Uterus (tissue), 4 donors: ENCODE measurements at places on chromosomes 5 and 9. TPM values are rescaled to one million over a fixed set of nuclear protein-coding genes. Genes with fewer than 3 reads are reported as not detected.

ALDOB gene
- not detected for total RNA-seq

DNA sequence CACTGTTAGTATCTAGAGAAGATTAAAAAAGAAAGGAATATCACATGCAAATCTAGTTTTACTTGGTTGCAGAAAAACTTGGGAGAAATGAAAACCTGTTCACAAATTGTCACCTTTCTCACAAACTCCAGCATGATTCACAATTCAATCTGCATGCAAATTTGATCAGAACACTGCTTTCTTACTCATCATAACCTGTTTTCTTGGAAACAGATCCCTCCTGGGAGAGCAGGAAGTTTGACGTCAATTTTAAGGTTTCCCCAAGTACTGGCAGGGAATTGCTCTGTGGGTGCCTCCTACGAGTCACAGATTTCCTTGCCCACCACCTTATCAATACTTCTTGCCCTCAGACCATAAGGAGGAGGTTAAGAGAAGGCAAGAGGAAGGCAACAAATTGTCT, 30.2 kb upstream of the HTR4 start:
- H3K4me3 ChIP-seq = no peak overlapping the region
- DNase-seq = no peak
- H3K36me3 ChIP-seq = no peaks in the 10 kb centered on the region
- H3K27ac ChIP-seq = no peak overlapping the region

TEX48 gene
- total RNA-seq = not detected

PAEP gene
- total RNA-seq = not detected

GLRA1 gene
- total RNA-seq = not detected

DNA sequence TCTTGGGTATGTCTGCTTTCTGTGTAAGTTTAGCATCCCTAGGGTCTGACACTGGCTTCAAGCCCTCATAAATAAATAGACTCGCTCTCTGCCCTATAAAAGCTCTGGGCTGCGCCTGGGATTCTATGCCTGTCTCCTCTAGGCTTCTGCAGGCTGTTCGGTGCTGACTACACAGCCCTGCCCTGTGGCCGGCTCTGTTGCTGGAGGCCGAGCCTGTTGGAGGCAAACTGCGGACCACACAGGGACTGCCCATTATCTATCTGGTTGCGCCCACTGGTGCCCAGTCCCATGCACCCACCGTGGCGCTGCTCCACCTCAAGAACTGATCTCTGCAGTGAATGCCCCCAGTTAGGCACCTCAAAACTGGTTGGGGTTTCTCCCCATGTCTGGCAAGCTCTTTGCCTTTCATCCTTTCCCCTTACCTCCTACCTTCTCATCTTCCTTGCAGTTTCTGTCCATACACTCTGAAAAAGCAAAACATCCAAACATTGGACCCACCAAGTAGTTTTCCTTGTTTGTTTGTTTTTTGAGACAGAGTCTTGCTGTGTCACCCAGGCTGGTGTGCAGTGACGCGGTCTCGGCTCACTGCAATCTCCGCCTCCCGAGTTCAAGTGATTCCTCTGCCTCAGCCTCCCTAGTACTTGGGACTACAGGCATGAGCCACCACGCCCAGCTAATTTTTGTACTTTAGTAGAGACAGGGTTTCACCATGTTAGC, 207.2 kb downstream of the ERCC6L2 start:
- no peaks in the 10 kb centered on the region for H3K27me3 ChIP-seq
- H3K4me1 ChIP-seq = no peaks in the 10 kb centered on the region
- H3K4me3 ChIP-seq = no peak overlapping the region
- no peak overlapping the region for H3K27ac ChIP-seq
- DNase-seq = no peak
- no peaks in the 10 kb centered on the region for H3K36me3 ChIP-seq

DNA sequence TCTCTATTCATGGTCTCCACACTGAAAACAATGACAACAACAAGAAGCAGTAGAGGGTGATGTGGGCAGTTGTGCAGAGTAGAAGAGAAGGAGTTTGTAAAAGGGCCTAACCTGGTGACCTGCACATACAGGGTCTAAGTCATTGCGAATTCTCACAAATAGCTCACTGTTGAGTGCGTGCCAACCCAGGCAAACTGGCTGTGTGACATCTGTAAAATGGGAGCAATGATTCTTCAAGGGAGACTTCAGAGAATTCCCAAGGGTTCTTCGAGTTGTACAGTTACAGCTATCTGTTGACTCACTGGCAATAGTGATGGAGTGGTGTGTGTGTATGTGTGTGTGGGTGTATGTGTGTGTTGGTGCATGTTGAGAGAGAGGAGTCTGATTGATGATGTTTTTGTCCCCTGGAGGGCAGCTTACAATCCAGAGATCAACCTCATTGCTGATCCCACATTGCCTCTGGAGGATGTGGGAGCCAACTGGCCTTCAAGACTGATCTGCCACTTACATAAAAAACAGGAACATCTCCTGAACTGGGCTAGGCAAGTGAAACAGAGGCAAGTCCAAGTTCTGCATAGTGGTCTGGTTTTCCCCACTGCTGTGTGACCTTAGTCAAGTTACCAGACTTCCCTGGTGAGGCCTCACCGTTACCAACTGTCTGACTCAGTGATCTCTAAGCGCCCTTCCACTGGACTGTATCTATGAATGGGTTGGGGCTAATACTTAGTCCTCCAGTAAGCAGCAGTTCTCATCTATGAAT, 3.2 kb downstream of the FAT2 start:
- no peak overlapping the region for H3K4me3 ChIP-seq
- no peaks in the 10 kb centered on the region for H3K27me3 ChIP-seq
- no peaks in the 10 kb centered on the region for H3K4me1 ChIP-seq
- H3K27ac ChIP-seq = no peak overlapping the region
- no peak for DNase-seq

- DNase-seq = no peak
- H3K4me1 ChIP-seq = no peaks in the 10 kb centered on the region
- no peak overlapping the region for H3K4me3 ChIP-seq
- no peaks in the 10 kb centered on the region for H3K27me3 ChIP-seq
- no peak overlapping the region for H3K27ac ChIP-seq
Measured at GRCh38 chr5:953535-954449, 54.8 kb upstream of the NKD2 start.

CDKN2B-AS1 gene
- total RNA-seq = 0.35 TPM

DNA sequence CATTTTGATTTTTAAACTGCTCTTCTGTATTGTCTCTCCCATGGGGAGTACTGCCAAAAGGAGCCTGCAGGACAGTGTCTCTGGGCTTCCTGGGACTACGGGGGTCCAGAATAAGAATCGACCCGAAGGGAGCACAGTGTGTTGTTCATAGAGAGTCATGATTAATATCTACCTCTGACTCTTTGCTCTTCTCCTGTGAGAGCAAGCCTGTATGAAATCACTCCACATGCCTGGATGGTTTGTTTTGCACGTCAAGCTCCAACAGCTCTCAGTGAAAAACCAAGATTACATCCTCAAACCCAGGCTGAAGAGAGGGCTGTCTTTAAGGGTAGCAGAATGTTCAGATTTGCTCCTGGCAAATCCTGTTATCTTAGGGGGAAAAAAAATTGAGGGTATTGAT, 1860.0 kb upstream of the WWC1 start:
- no peaks in the 10 kb centered on the region for H3K4me1 ChIP-seq
- no peak overlapping the region for H3K27ac ChIP-seq
- H3K4me3 ChIP-seq = no peak overlapping the region
- H3K36me3 ChIP-seq = no peaks in the 10 kb centered on the region
- peaks cover 4% of the 10 kb centered on the region for H3K27me3 ChIP-seq

- H3K4me3 ChIP-seq = no peak overlapping the region
- DNase-seq = no peak
- no peaks in the 10 kb centered on the region for H3K4me1 ChIP-seq
- no peaks in the 10 kb centered on the region for H3K36me3 ChIP-seq
- no peak overlapping the region for H3K27ac ChIP-seq
- H3K27me3 ChIP-seq = no peaks in the 10 kb centered on the region
Measured at GRCh38 chr9:115690786-115691496, 462.6 kb upstream of the PAPPA start.

GBGT1 gene
- 3.5 TPM for total RNA-seq

DNA sequence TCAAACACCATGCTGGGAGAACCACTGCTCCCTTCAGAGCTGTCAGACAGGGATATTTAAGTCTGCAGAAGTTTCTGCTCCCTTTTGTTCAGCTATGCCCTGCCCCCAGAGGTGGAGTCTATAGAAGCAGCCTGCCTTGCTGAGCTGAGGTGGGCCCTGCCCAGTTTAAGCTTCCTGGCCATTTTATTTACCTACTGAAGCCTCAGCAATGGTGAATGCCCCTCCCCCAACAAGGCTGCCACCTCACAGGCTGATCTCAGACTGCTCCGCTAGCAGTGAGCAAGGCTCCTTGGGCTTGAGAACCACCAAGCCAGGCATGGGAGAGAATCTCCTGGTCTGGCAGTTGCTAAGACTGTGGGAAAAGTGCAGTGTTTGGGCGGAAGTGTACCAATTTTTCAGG, 205.5 kb upstream of the PTGER4 start:
- no peak for DNase-seq
- no peak overlapping the region for H3K27ac ChIP-seq
- H3K27me3 ChIP-seq = no peaks in the 10 kb centered on the region

CDC14B gene
- total RNA-seq = 27.9 TPM

GRCh38 chr5:132215329-132215728, 12.3 kb downstream of the P4HA2 start:
- peak; percentile 94 for DNase-seq
- no peaks in the 10 kb centered on the region for H3K36me3 ChIP-seq
- H3K27ac ChIP-seq = peak overlapping the region; percentile 86
- no peak overlapping the region for H3K4me3 ChIP-seq

- no peak overlapping the region for H3K27ac ChIP-seq
- H3K4me1 ChIP-seq = no peaks in the 10 kb centered on the region
- no peaks in the 10 kb centered on the region for H3K27me3 ChIP-seq
- H3K4me3 ChIP-seq = no peak overlapping the region
Measured at GRCh38 chr9:6171667-6172066, 43.9 kb upstream of the IL33 start.

INSL4 gene
- total RNA-seq = not detected

PCSK5 gene
- 6.5 TPM for total RNA-seq
